BE2C (cell line): ENCODE measurements at places on chromosomes 2 and 18.

- DNase-seq, result peak; percentile 73
Observed at GRCh38 chr2:207624185-207625013, 795 bp downstream of the METTL21A start.

- no peak for DNase-seq
Observed at GRCh38 chr2:186255823-186256222, 230.2 kb upstream of the ZC3H15 start.

DNA sequence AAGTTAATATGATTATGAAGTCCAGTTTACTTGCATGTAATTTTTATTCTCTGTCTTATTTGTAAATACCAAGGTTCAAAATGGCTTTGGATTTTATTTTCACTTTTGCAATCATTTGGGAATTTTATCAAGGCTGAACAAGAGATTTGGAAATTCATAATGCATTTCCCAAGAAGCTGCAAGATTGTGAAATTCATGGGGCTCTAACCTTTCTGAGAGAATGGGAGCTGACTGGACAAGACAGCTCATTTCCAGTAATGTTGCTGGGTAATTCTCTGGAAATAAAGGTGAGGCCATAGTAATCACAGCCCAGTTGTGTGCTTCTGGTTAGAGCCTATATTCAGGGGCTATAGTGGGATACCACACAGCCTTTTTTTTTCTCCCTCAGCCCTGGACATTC, 21.5 kb upstream of the NABP1 start:
- DNase-seq, result no peak

GRCh38 chr2:67650291-67651133, 253.4 kb downstream of the ETAA1 start:
- DNase-seq, result peak; percentile 70

DNA sequence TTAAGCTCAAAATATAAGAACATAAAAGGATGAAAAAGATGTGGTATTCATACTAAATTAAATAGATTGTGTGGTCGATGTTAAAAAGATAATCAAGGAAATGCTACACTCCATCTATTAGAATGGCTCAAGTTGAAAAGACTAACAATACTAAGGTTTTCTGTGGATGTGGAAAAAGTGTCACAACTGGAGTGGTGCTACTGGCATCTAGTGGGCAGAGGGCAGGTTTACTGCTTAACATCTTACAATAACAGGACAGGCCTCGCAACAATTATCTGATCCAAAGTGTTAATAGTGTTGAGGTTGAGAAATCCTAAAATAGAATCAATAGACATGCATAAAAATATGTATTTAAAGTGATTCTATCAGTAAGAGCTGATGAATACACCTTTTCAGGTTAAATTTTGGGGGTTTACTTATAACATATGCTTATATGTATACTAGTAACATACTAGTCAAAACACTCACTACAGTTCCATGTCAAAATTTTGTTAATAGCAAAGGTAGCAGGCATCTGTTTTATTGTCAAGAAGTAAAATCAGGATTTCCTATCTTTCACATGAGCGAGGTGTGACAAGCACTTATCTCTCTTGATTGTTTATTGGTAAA, 91.5 kb upstream of the TMEFF2 start:
- DNase-seq, result peak; percentile 35

DNA sequence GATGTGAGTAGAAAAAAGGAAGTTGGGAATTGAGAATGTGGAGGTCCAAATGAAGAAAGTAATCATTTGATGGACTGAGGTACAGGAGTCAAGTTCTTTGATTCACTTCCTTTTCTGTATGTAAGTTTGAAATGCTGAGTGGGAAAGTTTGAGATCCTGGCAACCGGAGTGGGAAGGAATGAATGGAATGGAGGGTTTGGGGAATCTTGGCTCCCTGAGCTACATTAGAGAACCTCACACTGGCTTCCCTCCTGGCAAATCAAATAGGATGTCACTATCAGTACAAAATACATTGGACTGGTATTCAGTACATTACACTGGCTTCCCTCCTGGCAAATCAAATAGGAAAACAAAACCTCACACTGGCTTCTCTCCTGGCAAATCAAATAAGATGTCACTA, 9.8 kb upstream of the RNF138 start:
- no peak for DNase-seq
